ENCODE measurements at places on chromosomes 5 and 9.

DNA sequence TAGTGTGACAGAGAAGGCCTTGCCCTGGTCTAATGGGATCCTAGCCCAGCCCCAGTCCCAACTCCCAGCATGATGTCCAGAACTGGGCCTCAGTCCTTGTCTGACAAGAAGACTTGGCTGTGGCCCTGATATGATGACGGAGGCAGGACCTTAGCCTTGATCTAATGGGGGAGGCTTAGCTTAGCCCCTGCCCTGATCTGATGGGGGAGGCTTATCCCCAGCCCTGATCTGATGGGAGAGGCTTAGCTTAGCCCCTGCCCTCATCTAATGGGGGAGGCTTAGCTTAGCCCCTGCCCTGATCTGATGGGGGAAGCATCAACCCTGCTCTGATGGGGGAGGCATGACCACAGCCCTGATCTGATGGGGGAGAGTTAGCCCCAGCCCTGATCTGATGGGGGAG, 3.7 kb downstream of the PKN3 start:
- no peak for DNase-seq

GRCh38 chr5:149618581-149619248, 37.4 kb downstream of the ARHGEF37 start:
- DNase-seq, result no peak

- DNase-seq, result no peak
These were observed at the start of gene SPINK13 for GRCh38 chr5:148268566-148268965. Gene SPINK13 (plus strand): TSS chr5:148268794. CDS start chr5:148270073, 1,279 bp downstream.

DNA sequence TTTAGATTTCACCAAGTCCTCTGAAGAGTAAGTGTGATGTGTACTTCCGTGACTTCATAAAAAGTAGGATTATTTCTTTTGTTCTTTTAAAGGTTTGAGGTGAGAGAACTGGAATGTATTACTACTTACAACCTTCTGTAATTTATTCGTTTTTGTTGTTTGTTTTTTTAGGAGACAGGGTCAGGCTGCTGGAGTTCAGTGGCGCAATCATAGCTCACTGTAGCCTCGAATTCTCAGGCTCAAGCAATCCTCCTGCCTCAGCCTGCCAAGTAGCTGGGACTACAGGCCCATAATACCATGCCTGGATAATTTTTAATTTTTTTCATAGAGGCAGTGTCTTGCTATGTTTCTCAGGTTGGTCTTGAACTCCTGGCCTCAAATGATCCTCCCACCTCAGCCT, 68.3 kb upstream of the RETREG1 start:
- DNase-seq, result no peak

GRCh38 chr5:10595293-10595671, 31.4 kb downstream of the ANKRD33B start:
- no peak for DNase-seq

DNA sequence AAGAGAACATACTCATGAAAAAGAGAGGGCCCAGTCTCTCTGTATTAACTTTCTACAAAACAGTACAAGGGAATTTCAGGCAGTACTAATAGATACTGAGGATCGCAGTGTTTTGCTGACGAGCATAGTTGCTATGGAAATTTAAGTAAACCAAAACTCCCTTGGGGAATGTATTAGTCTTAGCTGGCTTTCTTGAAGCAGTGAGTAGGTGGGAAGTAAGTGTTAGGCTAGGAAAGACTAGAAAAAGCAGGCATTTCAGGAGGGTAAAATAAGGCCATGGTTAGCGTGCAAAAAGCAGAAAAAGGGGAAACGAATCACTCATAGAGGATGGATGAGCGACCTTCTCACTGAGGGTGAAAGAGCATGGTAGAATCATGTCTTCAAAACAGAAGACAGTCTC, 84.3 kb upstream of the ACTBL2 start:
- peak; percentile 92 for DNase-seq

GRCh38 chr5:177370488-177371119, 12.9 kb downstream of the RGS14 start:
- DNase-seq, result no peak

- no peak for DNase-seq
These were observed 1.6 kb downstream of the LIFR start for GRCh38 chr5:38554861-38555260.

- DNase-seq, result peak; percentile 22
These were observed 184.4 kb upstream of the EFNA5 start for GRCh38 chr5:107855171-107855570.

DNA sequence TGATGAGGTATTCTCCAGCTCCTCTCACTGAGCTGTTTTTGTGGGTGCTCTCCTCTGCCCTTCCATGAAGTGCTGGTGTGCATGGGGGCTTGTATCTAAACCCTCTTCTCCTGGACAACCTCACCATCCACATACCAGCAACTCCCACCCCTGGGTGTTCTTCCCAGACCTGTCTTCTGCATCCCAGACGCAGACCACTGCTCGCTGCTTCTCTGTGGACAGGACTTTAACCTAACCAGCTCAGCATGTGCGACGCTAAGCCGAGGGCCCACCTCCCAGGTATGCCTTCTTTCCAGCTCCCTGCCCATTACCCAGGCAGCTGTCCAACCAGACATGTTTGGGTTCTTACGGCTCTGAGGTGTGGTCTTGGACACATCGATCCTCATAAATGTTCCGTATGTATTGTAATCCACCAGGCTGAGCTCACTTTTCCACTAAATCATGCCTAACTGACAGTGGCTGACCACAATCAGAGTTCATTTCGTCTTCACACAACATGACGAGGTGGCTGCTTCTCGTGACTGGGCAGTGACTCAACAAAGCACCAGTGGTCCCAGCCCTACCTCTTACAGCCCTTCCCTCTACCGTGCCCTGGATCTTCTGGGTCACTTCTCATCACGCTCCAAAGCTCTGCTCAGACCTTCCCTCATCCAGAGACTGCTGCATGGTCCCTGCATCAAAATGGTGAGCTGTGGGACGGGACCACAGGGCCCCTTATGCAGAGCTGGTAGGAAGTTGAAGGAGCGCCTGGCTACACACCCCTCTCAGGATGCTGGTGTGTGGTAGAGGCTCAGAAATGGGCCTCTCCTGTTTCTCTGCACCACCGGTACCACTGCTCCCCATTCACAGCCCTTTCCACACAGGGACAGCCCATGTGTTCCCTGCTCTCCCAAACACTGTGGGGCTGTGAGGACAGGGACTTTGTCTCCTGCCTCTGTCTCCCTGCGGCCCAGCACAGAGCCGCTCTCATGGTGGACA, 9.6 kb upstream of the PTGES2 start:
- DNase-seq, result no peak

- DNase-seq, result no peak
These were observed 1920.3 kb upstream of the WWC1 start for GRCh38 chr5:166370928-166371690.

GRCh38 chr9:28001096-28001495, 427.8 kb upstream of the C9orf72 start:
- DNase-seq, result no peak

DNA sequence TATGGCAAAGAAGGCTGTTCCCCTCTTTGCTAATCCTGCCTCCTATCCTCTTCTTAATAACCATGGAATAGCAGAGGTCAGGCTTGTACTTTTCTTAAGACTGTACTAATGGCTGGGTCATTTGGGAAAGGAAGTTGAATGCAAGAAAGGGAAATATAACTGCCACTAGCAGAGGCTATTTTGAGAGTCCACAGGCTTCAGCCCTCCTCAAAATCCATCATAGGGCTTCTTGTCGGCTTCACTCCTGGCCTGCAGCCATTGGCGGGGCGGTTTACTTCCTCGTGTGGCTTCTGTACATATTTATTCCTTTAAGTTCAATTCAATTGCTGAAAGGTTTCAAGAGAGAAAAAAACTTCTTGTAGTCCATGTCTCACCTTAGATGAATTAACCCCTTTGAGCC, 2.8 kb upstream of the PARP8 start:
- no peak for DNase-seq

- no peak for DNase-seq
These were observed 36.2 kb downstream of the VAV2 start for GRCh38 chr9:133955821-133956411.

- no peak for DNase-seq
These were observed 10.8 kb upstream of the ZFR start for GRCh38 chr5:32455311-32455710.

- no peak for DNase-seq
These were observed 5.6 kb upstream of the SPDL1 start for GRCh38 chr5:169577951-169578350.

- no peak for DNase-seq
These were observed 27.2 kb upstream of the CER1 start for GRCh38 chr9:14749741-14750211.

DNA sequence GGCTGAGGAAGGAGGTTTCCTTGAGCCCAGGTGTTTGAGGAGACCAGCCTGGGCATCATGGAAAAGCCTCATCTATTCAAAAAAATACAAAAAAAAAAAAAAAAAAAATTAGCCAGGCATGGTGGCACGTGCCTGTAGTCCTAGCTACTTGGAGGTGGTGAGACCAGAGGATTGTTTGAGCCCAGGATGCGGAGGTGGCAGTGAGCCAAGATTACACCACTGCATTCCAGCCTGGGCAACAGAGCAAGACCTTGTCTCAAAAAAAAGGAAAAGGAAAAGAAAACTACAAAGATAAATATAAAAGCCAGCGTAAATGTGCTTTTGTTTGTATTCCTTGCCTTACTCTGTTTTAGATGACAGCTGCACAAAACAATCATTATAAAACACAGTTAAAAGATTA, 2249.2 kb upstream of the C9orf72 start:
- no peak for DNase-seq

GRCh38 chr9:130235558-130236435, 29.8 kb upstream of the HMCN2 start:
- no peak for DNase-seq

DNA sequence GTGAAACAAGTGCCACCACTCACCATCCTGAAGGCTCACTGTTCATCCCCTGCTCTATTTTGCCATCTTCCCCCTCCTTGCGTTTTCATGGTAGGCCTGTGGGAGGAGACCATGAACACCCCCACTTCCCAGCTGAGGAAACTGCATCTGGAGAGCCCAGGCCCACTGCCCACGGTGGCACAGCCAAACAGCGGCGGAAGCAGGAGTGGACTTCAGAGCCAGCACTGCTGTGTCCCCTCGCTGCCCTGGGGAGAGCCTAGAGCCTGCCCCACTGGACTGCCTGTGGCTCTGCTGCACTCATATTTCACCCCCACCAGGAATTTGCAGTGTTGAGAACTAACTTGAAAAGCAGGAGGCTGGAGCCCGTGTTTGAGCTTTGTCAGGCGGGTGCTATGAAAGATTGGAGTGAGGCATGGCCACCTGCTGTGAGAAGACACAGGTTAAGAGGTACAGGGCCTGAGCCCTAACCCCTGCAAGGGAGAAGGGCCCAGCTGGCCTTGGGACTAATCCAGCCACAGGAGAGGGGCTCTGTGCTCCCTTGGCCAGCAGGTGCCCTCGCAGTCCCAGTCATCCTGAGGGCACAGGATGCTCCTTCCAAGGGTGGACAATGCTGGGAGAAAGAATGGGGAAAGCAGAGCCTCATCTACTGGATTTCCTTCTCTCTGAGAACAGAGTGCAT, 79.0 kb downstream of the MACROH2A1 start:
- DNase-seq, result no peak

DNA sequence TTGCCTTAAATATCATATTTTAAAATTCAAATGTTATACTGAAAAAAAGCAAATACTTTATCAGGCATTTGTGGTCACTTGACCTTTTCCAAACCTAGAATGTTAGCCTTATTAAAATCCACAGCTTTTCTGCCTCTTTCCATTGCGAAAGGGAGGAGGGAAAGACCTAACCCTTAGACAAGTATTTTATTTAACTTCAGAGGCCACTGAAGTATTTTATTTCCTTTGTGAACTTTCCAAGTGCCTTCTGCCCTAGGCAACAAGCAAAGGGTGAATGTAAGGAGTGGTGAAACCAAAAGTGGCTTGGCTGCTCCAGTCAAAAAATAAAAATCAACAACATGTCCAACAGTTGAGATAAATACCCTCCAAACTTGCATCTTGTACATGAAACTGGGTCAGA, 376.1 kb downstream of the EFNA5 start:
- no peak for DNase-seq

DNA sequence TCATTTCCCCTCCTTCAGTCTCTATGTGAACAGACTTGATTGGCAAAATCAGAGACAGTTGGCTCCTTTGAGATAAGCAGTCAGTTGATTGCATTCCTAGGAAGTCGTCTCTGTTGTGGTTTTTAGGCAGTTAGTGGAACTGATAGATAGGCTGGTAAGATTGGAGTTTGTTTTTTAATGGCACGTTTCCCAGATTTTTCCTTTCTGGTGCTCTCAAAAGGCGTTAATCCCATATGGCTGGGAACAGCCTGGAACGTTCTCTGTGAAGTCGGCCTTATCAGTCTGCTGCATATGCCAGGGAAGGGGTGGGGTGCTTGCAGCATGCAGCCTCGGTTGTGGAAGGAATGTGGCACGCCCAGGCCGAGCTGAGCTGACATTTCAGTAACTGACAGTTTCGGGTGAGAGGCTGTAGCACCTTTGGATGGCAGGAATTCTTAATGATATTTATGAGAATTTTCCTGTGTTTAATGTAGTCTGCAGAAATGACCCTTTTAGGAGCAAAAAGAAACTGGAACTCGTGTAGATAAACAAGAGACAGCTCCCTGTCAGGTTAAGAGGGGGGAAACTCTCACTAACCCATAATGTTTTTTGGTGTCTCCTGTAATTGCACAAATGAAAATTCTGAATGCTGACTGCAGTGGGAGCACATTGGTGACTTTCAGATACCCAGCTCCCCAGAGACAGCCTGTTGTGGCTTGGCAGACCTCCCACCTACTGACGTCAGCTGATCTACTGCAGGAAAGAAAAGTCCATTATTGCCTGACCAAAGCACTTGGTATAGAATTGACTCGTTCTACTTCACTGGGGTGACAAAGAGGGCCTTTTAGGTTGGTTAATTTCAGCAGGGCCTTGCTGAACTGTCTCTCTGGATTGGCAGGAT, 6.3 kb downstream of the SPTAN1 start:
- peak; percentile 42 for DNase-seq

- no peak for DNase-seq
These were observed 84.0 kb downstream of the ZSWIM6 start for GRCh38 chr5:61416010-61416409.

GRCh38 chr5:44178414-44178813, 210.8 kb downstream of the FGF10 start:
- no peak for DNase-seq

- no peak for DNase-seq
These were observed 428 bp downstream of the SLCO4C1 start for GRCh38 chr5:102295534-102296177.

GRCh38 chr9:128946571-128947276, 679 bp downstream of the DOLK start:
- no peak for DNase-seq

DNA sequence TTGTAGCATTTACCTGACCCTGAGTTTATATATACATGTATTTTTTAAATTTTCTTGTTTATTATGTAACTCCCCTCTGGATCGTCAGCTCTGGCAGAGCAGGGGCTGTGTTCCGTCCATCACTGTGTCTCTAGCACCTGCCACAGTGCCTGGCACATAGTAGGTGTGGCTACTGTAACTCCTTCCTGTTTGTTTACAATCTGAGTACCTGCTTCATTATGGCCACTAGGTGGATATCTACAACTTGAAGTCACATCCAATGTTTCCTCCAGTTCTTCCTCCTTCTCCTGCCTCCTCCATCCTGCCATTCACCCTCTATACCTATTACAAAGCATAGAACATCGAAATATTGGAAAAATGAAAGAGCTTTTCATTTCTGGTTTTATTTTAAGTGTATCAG, 14.2 kb upstream of the PPP1R2B start:
- DNase-seq, result no peak
